ENCODE measurements at places on chromosomes 1 and 21. TPM values are rescaled to one million over a fixed set of nuclear protein-coding genes. Genes with fewer than 3 reads are reported as not detected.

MAP1LC3C gene
- total RNA-seq: 0.19 TPM

GABRD gene
- 0.41 TPM for total RNA-seq

TTC24 gene
- not detected for total RNA-seq

DNA sequence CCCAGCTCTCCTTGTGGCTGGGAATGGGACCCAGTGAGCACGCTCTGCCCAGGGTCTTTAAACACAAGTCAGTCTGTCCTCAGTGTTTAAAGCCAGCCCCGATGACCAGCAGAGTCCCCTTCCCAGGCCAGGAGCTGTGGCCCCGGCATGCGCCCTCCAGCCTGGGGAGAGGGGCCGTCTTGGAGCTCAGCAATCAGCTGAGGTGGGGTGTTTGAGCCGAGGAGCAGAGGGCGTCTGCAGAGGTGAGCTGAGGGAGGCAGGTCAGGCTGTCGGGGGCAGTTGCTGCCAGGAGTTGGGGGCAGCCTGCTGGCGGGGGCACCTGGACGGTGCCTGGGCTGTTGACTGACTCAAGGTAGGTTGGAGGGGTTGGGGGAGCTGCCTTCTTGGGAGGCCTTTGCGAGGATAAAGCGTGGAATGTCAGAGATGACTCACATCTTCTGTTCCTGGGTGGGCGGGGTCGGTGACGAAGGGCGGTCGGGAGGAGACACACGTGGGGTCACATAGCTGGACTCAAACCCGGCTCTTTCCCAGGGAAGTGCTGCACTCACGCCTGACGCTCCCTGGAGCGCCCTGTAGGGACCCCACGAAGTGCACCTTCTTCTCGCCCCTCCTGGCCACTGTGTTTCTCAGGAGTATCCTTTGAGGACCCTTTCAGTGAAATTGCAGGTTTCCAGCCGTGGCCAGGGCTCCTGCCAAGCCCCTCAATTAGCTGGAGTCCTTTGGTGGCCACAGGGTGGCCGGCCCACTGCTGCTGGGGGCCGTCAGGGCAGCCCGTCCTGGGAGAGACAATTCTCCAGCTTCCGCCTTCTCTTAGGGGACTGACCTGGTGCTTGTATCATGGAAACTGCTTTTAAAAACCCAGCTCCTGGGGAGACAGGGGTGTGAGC lies 86.2 kb downstream of the SIK1 start:
- H3K4me3 ChIP-seq: no peak overlapping the region
- no peaks in the 10 kb centered on the region for H3K36me3 ChIP-seq
- no peak for DNase-seq
- H3K27me3 ChIP-seq: no peaks in the 10 kb centered on the region

GRCh38 chr1:224052772-224053171 lies 61.1 kb upstream of the FBXO28 start:
- no peak overlapping the region for H3K27ac ChIP-seq
- peaks cover 3% of the 10 kb centered on the region for H3K4me1 ChIP-seq
- H3K4me3 ChIP-seq: no peak overlapping the region
- H3K36me3 ChIP-seq: no peaks in the 10 kb centered on the region

GRCh38 chr1:177596485-177596884 lies 373.4 kb downstream of the SEC16B start:
- H3K36me3 ChIP-seq: no peaks in the 10 kb centered on the region
- DNase-seq: no peak
- H3K27ac ChIP-seq: no peak overlapping the region
- H3K27me3 ChIP-seq: peaks cover 85% of the 10 kb centered on the region

DNA sequence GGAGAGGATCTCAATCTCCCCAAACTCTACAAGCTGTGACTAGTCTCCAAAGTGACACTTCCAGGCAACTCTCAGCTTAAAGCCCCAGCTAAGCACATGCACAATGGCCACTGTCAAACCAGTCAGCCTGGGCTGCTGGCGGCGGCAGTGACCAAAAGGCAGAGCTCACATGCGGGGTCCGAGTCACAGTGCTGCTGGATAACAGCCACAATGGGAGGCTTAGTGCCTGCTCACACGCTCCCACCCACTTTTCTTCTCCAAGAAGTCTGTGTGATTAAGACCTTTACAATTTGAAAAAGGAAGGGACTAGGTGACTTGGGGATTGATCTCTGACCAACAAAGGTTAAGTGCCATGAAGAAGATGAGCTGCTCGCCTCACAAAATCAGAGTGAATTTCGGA lies 16.8 kb downstream of the RIPK4 start:
- no peaks in the 10 kb centered on the region for H3K36me3 ChIP-seq
- no peak for DNase-seq
- no peak overlapping the region for H3K27ac ChIP-seq
- no peaks in the 10 kb centered on the region for H3K4me1 ChIP-seq
- H3K27me3 ChIP-seq: peaks cover 65% of the 10 kb centered on the region
- no peak overlapping the region for H3K4me3 ChIP-seq
